NCI-H1436 (cell line): ENCODE measurements at places on chromosomes 6 and 20.

GRCh38 chr20:53176134-53176533 is 204.0 kb downstream of the TSHZ2 start:
- DNase-seq = peak; percentile 40

DNA sequence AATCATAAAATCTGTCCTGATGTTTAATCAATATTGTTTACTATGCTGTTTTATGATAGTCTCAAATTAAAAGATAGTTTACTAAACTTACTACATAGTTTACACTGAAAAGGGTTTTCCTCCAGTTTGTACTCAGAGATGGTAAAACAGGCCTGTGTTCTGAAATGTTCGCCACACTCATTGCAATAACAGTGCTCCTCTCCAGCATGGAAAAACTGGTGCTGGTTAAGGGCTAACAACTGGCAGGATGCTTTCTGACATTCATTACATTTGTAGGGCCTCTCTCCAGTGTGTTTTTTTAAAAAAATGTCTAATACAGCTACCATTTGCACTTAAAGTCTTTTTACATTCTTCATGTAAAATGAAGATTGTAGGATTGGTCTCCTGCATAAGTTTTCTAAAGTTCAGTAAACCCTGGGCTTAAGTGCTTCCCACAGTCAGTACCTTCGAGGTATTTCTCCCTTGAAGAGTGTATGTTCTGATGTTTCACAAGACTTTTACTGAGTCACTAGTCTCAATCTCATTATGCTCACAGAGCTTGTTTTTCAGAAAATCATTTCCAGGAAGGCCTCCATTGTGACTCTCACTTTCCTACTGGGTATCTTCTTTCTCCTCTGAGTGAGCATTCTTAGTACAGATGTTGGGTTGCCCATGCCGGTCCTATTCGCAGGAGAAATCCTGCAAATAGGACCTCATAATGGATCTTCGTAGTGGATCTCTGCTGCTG is 8.7 kb upstream of the ZSCAN12 start:
- no peak for DNase-seq

DNA sequence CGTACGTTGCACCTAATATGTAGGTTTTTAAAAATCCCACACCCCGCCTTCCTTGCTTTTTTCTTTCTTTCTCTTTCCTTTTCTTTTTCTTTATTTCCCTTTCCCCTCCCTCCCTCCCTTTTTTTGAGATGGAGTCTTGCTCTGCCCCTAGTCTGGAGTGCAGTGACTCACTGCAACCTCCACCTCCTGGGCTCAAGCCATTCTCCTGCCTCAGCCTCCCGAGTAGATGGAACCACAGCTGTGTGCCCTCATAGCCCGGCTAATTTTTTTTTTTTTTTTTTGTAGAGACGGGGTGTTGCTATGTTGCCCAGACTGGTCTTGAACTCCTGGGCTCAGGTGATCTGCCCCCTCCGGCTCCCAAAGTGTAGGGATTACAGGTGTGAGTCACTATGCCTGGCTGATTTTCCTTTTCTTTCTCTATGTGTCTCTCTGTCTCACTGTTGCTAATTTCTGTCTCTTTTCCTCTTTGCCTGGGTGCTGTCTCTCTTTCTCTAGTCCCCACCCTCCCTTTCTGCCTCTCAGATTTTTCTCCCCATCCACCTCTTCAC is 61.2 kb downstream of the SRC start:
- DNase-seq = no peak

- DNase-seq = no peak
Observed at GRCh38 chr6:56916849-56917551, 37.9 kb upstream of the BEND6 start.

- no peak for DNase-seq
Observed at GRCh38 chr6:157607317-157608109, 215.5 kb upstream of the SNX9 start.

DNA sequence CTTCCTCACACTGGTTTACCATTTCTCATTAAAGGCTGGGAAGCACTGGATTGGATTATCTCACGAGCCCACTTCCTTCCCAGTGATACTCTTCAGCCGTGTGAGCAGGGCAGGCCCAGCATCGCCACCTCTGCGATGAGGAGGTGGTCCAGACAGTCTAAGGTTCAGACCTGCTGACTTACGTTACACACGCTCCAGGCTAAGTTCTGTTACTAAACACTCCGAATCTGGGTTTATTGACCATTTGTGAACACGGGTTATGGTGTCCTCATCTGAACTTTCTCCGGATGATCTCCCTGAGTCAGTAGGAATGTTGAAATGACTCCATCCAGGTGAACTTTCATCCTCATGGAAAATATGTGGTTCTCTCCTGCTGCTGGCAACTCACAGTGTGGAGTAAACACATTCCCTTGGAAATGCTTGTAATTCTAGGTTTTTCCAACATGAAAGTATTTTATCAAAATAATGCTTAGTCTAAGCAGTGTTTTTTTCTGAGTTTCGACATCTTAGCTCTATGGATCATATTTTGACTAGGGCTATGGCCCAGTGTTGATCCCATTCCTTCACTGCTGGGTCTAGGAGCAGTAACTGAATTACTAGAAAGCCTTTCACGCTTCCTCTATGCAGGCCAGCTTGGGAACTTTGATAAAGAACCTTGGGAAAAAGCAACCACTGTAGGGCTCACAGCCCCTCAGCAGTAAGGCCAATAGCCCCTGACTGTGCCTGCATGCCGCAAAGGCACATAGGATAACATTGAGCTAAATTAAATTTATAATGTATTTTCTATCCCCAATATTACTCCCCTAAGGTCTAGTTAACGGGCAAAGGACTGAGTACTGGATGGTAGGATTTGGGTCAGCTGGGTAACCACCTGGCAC is 37.7 kb upstream of the PXDC1 start:
- no peak for DNase-seq

- DNase-seq = peak; percentile 70
Observed at GRCh38 chr6:3457710-3458602, 1.1 kb upstream of the SLC22A23 start.

DNA sequence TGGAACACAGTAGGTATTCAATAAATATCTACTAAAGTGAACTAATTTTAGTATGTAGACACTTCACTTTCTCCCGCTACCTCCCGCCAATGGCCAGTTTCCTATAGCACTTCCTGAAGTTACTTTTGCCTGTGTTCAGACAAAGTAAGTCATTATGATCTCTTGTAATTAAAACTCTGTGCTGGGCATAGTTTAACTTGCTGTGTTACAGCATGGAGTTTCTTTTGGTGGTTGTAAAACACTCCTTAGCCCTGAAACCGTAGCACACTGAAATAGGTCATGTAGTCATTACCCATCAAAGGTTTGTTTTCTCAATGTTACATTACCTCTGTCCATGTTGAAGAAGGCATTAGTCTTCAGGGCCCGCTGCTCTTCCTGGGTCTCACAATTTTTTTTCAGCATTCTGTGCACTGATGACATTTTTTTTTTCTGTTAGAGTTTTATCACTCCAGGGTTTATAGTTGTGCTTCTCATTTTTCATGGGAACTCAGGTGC is 54.0 kb upstream of the CENPW start:
- no peak for DNase-seq

DNA sequence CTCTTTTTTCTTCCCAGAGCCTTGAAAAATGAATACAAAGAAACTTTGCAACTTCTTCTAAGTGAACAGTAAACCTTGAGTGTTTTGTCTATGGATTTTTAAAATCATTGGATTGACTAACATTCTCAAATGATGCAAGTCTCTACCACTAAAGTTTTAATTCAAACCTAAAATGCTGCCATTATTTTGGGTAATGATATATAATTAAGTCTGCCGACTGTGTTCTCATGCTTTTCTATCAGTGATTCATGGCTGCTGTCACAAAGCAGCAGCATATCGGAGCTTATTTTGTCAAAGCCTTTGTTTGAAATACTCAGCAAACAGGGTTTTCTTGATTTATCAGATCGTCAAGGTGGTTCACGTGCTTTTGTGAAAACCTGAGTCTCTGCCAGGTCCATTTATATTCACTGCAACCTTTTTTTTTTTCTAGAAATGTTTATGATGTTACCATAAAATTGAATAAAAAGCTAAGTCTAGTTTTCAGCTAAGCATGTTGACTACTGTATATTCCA is 96.3 kb downstream of the GJA1 start:
- peak; percentile 34 for DNase-seq

DNA sequence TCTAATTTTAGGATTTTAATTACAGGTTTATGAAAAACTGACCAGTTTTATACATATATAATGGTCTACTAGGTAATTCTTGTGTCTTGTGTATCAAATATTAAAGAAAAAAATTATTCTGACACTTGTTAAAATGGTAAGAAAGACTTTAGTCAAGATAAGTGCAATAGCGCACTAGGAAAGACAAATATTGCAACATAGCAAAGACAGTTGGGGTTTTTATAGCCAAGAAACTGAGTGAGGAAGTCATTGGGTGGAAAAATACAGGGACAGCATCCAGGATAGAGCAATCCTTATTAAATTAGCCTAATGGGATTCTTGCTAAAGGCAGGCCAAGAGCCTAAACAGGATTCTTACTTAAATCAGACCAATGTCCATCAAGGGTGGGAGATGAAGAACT is 71.1 kb downstream of the ROS1 start:
- DNase-seq = no peak

GRCh38 chr20:17061715-17062114 is 165.1 kb upstream of the PCSK2 start:
- no peak for DNase-seq

DNA sequence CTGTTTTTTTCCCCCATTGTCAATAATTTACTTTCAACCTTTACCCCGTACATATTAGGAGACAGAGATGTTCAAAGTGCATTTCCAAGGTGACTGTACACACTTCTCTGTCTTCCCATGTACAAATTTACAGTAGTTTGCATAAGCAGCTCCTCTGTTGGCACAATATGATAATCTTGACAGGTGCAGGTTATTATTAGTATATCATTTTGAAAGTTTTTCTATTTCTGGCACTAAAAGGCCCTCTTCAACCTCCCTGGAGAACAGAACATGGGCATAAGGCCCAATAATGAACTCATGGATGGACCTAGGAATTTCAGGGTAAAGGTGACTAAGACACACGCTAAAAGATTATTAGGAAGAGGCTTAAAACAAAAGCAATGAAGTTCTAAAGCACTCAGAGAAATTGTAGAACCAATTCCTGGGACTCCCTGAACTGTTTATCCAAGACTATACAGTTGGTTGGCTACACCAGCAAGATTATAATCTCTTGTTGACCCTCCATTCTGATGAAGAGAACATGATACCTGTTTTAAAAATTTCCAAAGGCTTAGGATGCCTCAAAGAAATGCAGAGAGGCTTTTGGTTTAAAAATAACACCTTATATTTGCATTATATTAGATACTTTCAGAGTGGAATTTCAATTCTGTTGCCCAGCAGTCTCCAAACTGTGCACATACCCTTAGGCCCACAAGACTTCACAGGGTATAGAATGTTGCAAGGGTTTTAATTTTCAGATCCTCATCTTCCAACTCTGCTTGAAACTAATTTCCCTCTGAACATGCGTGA is 1.1 kb downstream of the AIG1 start:
- DNase-seq = no peak

- DNase-seq = no peak
Observed at GRCh38 chr6:165819394-165819793, 156.4 kb upstream of the PDE10A start.

DNA sequence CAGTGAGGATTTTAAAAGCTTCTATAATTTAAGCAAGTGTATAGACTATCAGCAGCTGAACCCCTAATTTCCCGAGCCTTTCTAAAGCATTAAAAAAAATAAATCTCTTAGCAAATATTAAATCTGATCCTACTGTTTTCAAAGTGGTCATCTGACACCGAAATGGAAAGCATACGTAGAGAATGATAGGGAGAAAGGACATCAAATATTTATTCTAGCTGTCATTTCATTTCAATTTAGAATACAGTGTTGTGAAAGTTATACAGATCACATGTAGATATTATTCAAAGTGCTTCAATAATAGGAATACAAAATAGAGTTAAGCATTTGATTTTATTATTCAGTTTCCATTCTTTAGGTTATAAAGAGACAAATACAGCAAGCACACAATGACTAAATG is 61.9 kb upstream of the PKIB start:
- no peak for DNase-seq
